Activated B cell treated with CpG ODN at 0.5 μM for 24 hours (primary cell): ENCODE measurements at places on chromosomes 1 and 21.

GRCh38 chr1:192530254-192530653, 45.3 kb upstream of the RGS1 start:
- DNase-seq: no peak
- peak overlapping the region; percentile 65 for H3K27ac ChIP-seq
- H3K4me1 ChIP-seq: peaks cover 23% of the 10 kb centered on the region

DNA sequence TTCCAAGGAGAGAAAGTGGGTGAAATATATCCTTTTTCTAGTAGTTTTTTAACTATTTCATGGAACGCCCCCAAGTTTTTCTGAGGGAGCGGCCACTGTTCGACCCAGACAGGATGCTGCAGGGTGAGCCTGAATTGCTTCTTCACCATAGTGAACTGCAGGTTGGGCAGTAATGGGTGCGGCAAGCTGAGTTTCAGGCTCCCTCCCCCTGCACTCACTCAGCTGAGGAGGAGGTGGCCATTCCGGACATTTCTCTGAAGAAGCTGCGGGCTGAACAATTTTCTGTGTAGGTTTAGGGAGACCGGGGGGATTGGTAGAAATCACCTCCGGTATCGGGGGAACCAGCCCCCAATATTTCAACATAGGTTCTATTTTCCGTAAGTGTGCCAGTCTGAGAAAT, 8.2 kb downstream of the DAP3 start:
- H3K4me3 ChIP-seq: no peak overlapping the region
- H3K4me1 ChIP-seq: peaks cover 31% of the 10 kb centered on the region
- H3K36me3 ChIP-seq: peaks cover 17% of the 10 kb centered on the region
- no peaks in the 10 kb centered on the region for H3K27me3 ChIP-seq

GRCh38 chr1:103496014-103496635, 29.4 kb upstream of the RNPC3 start:
- H3K27ac ChIP-seq: no peak overlapping the region
- no peak for DNase-seq
- H3K27me3 ChIP-seq: peaks cover 2% of the 10 kb centered on the region
- no peaks in the 10 kb centered on the region for H3K36me3 ChIP-seq
- H3K4me1 ChIP-seq: no peaks in the 10 kb centered on the region
- no peak overlapping the region for H3K4me3 ChIP-seq

DNA sequence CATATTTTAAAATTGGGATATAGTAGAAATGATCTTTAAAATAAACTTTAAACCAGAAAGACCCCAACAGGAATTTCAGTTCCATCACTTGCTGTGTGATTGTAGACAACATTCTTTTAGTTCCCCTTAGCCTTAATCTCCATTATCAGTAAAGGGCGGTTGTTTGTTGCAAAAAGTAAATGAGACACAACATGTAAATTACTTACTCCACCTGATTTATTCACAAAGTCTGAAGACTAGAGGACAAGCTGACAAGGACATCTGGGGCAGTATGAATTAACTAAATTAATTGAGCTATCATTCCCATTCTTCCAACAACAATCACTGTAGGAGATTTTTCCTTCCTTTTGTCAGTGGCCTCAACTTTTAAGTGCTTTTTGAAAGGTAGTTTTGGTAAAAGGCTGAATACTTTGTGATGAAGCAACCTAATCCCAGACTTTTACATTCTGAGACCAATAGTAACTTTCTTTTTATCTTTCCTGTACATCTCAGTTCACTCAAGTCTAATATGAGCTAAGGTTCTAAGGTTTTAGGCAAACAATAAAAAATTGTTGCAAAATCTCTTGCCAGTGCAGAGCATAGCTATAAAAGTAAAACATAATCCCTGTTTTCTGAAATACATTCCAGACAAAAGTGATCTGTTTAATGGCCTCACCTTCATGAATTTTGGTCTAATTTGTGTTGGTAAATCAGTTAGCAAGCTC, 6.2 kb downstream of the SLC19A2 start:
- H3K27me3 ChIP-seq: no peaks in the 10 kb centered on the region
- peaks cover 9% of the 10 kb centered on the region for H3K36me3 ChIP-seq
- peaks cover 7% of the 10 kb centered on the region for H3K4me1 ChIP-seq
- DNase-seq: no peak
- no peak overlapping the region for H3K27ac ChIP-seq
- no peak overlapping the region for H3K4me3 ChIP-seq

DNA sequence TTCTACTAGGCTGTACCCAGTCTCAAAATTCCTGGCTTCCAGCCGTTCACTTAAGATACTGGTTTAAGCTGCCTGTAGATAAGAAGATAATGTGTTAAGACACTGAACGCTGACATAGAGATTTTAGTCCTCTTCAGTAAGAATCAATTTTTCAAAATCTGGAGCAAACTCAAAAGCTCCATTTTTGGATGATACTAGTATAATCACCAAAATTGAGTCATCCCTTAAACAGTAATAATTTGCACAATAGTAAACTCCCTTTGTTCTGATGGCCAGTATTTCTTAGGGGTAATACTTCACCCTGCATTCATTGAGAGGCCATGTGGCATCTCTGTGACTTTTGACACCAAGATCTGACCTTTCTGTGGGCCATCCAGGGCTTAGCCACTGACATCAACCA, 299.8 kb upstream of the USP25 start:
- H3K4me1 ChIP-seq: no peaks in the 10 kb centered on the region
- no peak overlapping the region for H3K4me3 ChIP-seq
- H3K27me3 ChIP-seq: no peaks in the 10 kb centered on the region
- no peak overlapping the region for H3K27ac ChIP-seq

- H3K4me1 ChIP-seq: peaks cover 54% of the 10 kb centered on the region
- H3K27me3 ChIP-seq: no peaks in the 10 kb centered on the region
- H3K36me3 ChIP-seq: peaks cover 65% of the 10 kb centered on the region
- peak within 1 kb of the TSS; percentile 98 for H3K27ac ChIP-seq
- peak; percentile 73 for DNase-seq
Observed at GRCh38 chr1:26472320-26472900, at the start of gene HMGN2. Gene HMGN2 (plus strand): TSS chr1:26472440. CDS start chr1:26472613, 173 bp downstream.

DNA sequence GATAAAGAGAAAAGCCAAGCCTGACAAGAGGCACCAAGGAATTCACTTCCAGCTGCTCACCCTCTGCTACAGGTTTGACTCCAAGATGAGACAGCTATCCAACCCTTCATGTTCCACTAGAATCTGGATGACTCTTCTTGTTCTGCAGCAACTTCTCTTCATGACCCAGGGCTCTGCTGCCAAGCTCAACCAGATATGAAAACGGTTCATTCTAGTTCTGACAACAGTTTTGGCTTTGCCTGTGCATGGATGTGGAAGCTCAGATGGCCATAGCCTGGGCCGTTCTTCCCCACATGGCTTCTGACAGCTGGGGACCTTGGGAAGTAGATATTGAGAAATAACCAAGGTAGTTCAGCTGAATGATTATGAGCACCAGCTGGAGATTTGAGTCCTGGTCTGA, 13.7 kb downstream of the PI4KB start:
- no peak overlapping the region for H3K27ac ChIP-seq
- H3K27me3 ChIP-seq: no peaks in the 10 kb centered on the region
- DNase-seq: no peak
- H3K4me1 ChIP-seq: peaks cover 21% of the 10 kb centered on the region
- peaks cover 81% of the 10 kb centered on the region for H3K36me3 ChIP-seq
- no peak overlapping the region for H3K4me3 ChIP-seq
